ENCODE measurements at places on chromosomes 3 and 15.
A peak's percentile ranks its signal among the peaks of the same experiment; 100 is the strongest.

- no peak for DNase-seq
Measured at GRCh38 chr15:62591842-62592838, 427.1 kb upstream of the C2CD4B start.

DNA sequence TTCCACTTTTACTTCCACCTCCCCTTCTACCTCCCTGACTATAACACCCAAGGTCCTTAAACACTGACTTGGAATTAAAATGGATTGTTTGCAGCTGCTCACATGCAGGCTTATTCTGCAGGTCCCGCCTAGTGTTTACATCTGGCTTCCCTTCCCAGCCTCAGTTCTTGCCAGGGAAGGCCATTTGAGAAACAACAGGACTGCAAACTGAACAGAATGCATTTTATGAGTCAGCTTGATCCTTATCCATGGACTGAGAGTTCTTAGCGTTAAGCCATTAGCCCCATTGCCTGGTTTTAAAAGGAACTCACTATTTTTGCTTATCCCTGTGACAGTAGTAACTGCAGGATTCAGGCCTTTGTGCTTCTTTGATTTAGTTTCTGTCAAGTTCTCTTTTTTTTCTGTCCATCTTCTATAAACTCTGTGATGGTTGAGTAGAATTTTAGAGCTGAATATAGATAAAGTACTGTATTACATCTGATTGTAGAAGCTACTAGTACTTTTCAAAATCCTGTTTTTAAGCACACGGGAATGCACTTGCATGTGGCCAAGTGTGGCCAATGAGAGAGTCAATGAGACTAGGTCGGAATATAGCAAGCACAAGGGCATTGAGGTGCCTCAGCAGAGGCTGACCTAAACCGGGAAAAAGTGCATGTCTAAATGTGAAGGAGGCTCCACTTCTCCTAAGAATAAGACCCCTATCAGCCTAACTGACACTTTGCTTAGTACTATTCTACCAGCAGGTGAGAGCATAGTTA lies 106.4 kb downstream of the TUSC7 start:
- no peak for DNase-seq

DNA sequence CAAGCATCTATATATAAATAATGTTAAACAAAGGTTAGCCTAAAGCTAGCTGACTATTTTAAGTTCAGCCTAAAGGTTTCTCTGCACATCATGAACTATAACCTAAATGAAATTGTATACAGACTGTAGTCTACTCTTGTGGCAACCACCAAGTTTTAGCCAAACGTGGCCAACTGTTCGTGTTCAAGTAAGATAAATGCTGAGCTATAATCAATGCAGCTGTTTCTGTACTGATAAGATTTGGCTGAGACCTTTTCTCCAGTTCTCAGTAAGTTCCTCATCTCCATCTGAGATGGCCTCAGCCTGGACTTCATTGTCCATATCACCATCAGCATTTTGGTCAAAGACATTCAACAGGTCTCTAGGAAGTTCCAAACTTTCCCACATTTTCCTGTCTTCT lies 43.7 kb upstream of the IGSF10 start:
- no peak for DNase-seq

DNA sequence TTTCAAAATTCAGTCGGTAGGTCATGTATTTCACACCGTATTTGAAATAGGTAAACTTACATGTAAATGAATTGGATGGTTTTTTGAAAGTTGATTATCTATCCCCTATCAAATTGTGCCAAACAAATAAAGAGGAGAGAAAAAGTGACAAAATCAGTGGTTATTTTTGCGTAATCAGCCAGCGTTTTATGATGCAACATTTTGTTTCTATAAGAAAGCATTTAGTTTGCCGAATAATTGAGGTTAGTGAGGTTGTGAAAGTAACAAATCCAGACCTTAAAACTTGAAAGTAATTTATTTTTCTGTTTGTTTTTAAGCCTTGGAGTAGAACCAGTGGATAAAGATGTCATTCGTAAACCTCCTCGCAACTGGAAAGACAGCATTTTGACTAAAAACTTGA lies 29.3 kb downstream of the ASTE1 start:
- no peak for DNase-seq

DNA sequence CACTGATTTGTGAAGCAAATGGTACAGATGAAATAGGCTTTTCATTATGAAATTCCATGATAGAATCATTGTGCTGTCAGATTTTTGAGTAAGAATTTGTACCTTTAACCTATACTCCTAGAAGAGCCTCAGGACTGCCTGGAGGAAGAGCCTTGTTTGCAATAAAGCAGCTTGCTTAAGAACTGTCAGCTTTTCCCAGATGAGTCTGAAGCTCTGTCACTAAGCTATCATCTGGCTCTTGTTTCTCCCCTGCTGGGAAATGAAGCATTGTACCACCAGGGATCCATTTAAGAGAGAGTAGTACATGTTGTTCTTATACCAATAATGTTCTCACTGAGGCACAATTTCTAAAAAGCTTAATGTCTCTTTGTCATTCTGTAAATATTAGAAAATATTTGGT lies 85.1 kb upstream of the FLNB start:
- no peak for DNase-seq

- DNase-seq, result peak; percentile 36
Measured at GRCh38 chr15:66775127-66776105, 73.4 kb downstream of the SMAD6 start.

- DNase-seq, result peak; percentile 33
Measured at GRCh38 chr3:134350861-134351311, 23.4 kb downstream of the AMOTL2 start.

GRCh38 chr15:93501946-93502345 lies 412.9 kb upstream of the RGMA start:
- no peak for DNase-seq

GRCh38 chr3:30661098-30661873 lies 54.9 kb downstream of the TGFBR2 start:
- no peak for DNase-seq

GRCh38 chr3:126573492-126574117 lies 14.9 kb upstream of the C3orf22 start:
- no peak for DNase-seq

DNA sequence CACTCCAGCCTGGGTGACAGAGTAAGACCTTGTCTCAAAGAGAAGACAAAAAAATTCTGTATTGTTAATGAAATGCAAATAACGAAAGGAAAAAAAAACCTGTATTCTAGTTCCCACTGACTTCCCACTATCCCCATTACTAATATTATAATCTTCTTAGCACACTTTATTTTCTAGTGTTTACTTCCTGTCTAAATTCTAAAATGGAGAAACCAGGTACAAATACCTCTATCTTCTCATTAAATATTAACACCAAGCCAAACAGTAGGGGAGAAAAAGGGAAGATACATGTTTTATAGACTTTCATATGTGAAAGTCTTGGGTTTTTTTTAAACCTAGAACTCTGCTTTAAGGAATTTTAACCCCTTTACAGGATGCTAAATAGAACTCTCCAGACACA lies 55.3 kb upstream of the PLXND1 start:
- DNase-seq, result no peak

DNA sequence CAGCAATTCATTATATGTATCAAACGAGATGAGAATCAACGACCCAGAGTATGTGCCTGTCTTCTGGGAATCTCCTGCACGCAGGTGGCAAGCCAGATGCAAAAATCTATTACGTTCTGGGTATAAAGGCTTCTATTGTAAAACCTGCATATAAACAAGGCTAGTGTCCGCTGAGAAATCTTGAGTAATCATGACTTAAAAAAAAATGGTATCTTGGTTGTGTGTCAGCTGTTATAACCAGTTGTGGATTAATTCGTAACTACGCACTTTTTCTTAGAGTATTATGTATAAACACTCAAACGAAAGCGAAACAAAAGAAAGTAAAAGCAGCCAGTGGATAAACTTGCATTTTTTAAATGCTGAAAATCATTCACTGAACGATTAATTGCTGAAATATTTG lies 509.1 kb downstream of the RSL24D1 start:
- no peak for DNase-seq

DNA sequence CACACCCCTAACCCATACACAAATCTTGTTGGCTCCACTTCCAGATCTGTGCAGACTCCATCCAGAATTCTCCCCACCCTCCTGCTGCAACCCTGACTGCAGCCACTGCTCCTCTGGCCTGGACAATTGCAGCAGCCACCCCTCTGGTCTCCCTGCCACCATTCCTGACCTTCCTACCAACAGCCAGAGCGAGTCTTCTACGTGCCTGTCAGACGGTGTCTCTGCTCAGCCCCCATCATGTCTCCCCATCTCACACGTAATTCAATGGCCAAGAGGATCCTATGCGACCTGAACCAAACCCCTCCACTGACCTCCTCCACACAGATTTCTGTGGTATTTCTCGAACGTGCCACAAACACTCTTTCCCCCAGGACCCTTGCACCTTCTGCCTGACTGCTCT lies 103.3 kb downstream of the TPRA1 start:
- no peak for DNase-seq

DNA sequence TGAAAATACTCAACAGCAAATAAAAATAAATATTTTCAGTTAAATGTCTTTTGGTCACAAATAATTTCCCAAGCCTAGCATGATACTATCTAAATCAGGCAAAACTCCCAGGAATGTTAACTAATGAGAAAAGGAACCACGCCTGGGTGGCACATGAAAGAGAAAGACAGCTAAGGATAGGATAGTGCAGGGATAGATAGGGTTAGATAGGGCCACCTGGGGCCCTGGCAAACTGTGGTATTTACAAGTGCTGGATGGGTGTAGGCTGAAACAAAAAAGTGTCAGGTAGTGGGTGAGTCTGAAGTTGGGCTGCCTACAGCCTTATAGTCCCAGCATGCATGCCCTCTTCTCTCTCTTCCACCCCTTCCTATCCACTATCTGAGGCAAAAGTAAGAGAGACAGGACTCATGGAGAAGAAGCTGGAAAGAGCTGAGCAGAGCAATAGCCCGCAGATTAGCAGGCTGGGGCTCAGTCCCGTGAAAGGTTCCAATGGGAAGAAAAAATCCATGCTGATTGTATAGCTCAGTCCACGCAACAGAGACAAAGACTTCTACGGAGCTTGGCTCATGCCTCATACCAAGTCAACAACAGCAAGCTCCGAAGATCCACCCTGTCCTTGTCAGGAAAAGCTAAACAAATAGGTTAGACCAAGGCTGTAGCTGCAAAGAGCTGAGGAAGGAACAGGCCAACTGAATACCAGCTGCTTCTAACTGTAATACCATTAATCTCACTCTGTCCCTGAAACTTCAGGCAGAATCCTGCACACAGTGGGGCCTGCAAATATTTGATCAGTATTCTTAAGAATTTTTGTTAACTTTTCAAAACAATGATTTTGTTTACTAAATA lies 342.1 kb upstream of the ATP11B start:
- no peak for DNase-seq

GRCh38 chr3:12952343-12953200 lies 111.2 kb upstream of the RPL32 start:
- DNase-seq, result no peak

DNA sequence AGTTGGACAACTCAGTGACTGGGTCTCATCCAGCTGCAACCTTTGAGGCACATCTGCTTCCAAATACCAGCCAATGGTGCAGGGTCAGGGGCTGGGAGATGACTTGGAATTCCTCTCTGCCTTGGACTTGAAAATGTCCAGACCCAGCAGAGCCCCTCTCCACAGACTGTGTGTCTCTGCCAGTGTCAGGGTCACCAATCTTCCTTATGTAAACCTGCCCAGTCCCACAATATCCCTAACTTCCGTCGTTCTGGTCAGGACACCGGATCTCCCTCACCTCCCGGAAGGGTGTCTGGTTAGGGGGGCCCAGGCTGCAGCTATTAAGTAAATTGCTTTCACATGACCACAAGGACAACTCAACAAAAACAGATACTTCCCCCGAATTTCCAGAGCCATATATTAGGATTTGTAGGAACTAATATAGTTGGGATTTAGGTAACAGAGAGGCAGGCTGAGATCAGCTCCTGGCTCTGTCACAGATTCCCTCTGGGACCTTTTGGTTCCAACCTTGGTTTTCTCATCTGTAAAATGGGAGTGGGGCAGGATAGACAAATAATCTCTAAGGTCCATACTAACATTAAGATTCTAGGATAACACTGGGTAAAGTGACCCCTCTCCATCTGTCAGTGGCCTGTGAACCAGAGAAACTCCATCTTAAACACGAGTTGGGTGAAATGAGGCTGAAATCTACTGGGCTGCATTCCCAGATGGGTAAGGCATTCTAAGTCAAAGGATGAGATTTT lies 30.8 kb downstream of the IGDCC3 start:
- DNase-seq, result no peak

GRCh38 chr3:170949211-170949610 lies 40.8 kb upstream of the EIF5A2 start:
- DNase-seq, result no peak

DNA sequence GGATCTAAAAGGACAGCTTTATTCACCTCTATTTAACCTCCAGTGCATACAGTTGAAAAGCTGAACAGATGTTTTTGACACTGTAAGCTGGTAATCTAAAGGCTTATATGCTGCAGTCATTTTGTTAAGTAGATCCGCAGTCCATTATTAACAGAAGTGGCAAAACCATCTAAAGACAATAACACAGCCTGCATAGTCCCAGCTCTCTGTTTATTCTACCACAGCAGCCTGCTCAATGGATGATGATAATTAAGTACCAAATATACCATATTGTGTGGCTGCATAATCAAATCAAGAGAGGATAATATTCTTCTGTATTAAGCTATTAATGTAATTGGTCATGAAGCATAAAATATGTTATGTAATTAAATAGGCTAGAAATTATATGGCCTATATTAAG lies 207.1 kb downstream of the MEIS2 start:
- no peak for DNase-seq

DNA sequence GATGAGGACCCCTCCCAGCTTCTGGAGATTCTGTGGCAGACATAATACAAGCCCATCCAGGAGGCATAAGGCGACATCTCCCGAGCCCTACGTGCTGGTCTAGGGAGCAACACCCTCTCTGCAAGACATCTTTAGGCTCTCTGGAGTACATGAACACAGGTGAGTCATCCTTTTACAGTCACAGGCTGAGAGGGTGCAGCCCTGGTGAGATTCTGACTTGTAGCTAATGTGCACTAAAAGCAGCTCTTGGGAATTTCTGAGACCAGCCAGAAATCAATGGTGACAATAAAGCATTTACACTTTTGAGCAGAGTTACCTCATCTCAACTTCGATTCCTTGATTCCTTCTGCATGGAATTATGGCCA lies 131.1 kb downstream of the XXYLT1 start:
- DNase-seq, result no peak

DNA sequence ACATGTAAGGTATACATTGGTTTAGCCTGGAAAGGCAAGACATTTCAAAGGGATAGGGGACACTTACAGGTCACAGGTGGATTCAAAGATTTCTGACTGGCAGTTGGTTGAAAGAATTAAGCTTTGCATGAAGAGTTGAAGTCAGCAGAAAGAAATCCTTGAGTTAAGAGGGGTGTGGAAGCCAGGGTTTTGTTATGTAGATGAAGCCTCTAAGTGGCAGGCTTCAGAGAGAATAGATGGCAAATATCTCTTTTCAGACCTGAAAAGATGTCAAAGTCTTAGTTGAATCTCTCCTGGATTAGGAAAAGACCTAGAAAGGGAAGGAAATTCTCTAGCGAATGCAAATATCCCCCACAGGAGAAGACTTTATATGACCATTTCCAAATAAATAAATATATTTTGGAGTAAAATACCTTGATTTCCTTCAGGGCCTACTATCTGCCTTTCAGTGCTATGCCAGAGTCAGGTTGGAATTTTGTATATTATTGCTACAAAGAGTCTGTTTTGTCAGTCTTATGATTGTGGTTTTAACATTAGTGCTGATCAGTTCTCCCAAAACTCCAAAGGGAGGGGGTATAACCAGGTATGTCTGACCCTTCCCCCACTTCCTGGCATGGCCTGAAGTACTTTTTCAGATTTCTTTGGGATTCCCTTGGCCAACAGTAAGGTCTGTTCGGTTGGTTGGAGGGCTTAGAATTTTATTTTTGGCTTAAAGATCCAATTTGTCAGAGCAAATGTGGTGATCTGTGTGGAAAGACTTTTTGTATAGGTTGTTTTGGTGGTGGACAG lies 286.4 kb downstream of the LRTM1 start:
- no peak for DNase-seq

Measured in activated effector memory CD4-positive, alpha-beta T cell treated with anti-CD3 and anti-CD28 coated beads, Interleukin-2, amount 50 U/mL, for 16 hours (primary cell).